ENCODE measurements at places on chromosomes 3 and 15.

DNA sequence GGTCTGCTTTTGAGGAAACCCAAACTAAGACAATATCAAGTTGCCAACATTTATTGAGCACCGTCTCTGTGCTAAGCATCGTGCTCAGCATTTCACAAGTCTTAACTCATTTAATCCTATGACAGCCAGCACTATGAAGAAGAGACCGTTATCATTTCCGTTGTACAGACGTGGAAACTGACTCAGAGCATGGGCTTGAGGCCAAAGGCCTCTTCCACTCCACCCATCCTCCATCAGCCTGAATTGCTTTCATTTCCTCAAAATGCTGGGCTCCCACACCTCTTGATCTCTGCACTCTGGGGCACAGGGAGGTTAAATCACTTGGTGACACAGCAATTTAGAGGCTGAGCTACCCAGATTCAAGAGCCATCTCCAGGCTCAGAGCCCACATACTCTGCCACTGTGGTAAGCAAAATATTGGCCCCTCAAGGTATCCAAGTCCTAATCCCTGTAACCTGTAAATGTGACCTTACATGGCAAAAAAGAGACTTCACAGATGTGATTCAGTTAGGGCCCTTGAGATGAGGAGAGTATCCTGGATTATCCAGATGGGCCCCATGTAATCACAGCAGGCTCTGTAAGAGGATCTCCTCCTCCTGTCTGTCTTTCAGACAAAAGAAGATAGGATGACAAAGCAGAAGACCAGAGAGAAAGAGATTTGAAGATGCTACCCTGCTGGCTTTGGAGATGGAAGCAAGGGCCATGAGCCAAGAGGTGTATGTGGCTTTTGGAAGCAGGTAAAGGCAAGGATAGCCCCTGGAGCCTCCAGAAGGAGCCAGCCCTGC lies 24.3 kb upstream of the FLNB start:
- peak; percentile 53 for DNase-seq

- no peak for DNase-seq
Measured at GRCh38 chr15:74300057-74300795, 64.1 kb downstream of the CCDC33 start.

GRCh38 chr3:125078951-125079674 lies 23.3 kb upstream of the HEG1 start:
- no peak for DNase-seq

- no peak for DNase-seq
Measured at GRCh38 chr3:129100274-129100673, 21.3 kb downstream of the RAB43 start.

GRCh38 chr3:105938101-105938500 lies 69.3 kb upstream of the CBLB start:
- DNase-seq = peak; percentile 21

- DNase-seq = no peak
Measured at GRCh38 chr15:84725001-84725491, 9.1 kb upstream of the SEC11A start.

GRCh38 chr3:7658294-7658693 lies 797.4 kb downstream of the GRM7 start:
- DNase-seq = no peak

DNA sequence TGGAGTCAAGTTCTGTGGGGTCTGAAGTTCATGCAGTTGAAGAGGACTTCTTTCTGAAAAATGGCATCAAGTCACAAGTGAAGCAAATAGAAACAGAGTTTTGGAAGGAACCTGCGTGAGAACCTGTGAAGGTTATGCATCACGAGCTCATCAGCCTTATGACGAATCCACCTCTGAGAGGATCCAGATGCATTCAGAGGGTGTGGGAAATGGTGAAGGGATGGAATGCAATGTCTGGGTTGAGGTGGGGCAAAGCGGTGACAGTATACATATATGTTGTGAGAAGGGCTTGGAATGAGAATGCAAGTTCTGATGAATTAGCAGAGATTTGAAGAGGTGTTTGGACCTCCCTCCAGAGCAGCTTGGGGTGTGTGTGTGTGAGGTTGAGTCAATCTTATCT lies 382.1 kb upstream of the TBL1XR1 start:
- no peak for DNase-seq

DNA sequence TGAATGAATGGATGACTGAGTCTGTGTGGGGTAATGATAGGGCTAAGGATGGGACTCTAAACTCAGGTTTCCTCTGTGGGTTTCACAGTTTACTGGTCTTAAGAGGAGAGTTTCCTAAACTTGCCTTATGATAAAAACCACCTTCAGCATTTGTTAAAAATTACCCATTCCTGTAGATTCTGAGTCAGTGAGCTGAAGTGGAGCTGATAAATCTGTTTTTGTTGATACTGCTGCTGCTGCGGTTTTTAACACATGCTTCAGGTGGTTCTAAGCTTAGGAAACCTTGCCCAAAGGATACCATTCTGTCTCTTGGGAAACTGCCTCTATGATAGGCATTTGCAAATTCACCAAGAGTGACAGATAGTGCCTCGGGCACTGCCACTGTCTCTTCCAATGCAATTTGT lies 52.6 kb downstream of the MECOM start:
- DNase-seq = no peak

- peak; percentile 16 for DNase-seq
Measured at GRCh38 chr3:16372362-16373292, 107.6 kb downstream of the OXNAD1 start.

DNA sequence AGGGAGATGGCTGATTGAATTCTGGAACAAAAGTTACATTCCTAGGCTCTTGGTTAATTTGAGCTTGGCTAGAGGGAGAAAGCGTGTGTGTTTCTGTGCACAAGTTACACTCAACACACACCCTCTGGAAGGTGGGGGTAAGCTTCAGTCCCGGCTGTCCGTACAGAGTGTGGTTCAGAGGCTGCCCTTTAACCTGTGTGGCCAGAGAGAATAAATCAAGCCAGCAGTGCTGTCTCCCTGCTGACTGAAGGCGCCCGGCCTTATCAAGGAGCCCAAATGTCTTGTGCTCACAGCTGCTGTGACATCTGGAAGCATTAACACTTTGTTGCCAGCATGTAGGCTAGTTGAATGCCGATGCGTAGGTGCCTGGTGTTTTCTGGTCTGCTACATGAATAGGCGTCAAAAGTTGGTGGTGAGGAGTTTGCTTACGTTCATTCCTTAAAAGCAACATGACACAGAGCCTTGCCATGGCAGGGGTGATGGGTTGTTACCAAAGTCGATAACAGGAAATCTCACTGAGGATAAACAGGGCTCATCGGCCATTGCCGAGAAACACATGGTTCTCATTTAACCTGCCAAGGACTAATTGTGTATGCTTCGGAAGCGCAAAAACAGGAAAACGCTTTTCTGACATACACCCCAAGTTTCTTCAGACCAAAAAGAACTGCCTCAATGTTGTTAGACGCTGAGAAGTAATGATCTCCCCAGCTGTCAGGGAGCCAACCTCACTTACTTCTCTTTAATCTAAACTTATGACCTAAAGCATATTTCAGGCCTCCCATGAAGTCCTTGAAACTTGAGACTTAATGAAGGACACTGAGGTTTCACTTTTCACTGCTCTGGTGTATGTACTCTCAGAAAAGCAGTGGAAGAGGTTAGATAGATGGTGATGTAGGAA lies 95.8 kb upstream of the CTDSPL start:
- DNase-seq = no peak

GRCh38 chr3:115004201-115005140 lies 142.6 kb downstream of the ZBTB20 start:
- no peak for DNase-seq

GRCh38 chr3:32018757-32019564 lies 37.4 kb downstream of the ZNF860 start:
- peak; percentile 39 for DNase-seq

DNA sequence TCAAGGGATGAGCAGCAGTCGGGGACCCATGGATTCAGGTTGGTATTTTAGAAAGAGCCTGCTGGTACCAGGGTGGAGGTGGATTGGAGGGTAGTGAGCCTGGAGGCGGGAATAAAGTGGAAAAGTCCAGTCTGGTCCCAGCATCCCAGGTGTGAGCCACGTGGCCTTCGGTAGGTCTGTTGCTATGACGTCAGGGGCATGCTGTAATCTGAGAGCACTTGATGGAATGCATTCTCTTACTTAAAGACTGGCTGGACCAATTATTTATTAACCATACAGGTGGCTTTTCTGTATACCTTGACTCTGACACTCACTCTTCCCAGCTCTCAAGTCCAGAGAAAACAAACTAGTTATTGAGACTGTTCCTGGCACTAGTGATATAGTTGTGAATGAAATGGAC lies 389.9 kb upstream of the RGMA start:
- no peak for DNase-seq

DNA sequence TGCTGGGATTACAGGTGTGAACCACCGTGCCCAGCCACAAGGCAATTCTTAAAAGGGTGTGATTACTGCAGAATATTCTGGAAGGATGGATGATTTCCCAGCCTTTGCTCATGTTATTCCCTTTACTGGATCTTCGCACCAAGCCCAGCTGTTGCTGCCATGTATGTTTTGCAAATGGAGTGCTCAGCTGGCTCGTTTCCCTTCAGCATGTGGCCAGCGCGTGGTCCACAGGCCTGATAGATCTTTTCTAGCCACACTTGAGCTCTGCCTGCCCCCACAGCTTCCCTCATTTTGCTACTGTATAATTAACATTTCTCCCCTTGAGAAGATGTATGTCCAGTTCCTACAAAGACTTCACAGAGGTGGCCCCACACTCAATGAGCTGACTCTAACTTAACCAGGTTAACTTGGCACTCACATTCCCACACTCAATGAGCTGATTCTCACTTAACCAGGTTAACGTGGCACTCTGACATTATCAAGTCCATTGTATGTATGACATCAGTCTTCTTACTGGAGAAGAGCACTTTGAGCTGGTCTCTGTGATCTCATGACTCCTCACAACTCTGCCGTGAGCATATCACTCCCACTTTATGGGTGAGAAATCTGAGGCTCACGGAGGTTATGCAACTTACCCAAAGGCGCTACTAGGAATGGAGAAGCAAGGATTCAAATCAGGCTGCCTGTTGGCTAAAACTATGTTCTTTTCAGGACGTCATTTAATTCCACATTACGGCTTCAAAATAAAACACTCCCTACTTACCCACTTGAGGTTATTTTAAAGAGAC lies 49.2 kb downstream of the TM4SF4 start:
- DNase-seq = no peak

- no peak for DNase-seq
Measured at GRCh38 chr3:88112289-88112688, 37.5 kb upstream of the C3orf38 start.

- peak; percentile 83 for DNase-seq
Measured at GRCh38 chr3:11059090-11059798, 66.7 kb downstream of the SLC6A1 start.

GRCh38 chr15:91870876-91871537 lies 17.5 kb downstream of the SLCO3A1 start:
- DNase-seq = no peak

DNA sequence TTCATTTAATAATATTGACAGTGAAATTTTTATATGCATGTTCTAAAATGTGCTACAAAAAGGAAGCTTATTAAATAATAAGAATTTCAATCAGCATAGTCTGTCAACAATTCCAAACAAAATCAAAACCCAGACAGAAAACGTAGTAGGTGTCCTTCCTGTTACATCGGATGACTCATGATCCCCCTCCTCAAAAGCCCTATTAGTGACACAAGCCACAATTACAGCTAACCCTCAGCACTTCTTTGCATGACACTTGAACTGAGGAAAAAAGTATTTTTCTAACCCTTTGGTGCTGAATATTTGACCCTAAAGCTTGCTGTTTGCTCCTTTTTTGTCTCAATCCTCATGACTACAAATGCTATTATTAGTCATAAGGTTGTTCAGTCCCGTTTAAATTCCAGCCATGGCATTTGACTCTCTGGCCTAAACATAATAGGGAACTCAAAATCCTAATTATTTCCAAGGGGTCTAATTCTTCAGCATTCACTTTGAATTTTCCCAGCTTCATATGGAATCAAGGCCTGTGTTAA lies 78.1 kb downstream of the COL8A1 start:
- DNase-seq = no peak

DNA sequence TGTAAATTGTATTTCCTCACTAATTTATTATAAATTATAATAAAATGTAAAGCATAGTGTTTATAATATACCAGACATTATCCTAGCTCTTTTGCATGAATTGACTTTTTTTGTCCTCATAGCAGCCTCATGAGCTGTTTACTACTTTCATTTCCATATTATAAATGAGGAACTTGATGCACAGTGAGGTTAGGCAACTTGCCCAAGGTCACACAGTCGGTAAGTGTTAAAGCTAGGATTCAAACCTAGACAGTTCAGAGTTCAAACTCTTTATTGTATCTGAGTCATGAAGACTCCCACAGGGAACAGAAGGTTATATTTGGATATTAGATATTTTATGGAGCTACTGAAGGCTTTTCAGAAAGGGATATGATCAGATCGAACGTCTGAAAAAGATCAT lies 322.2 kb upstream of the SATB1 start:
- no peak for DNase-seq

GRCh38 chr3:101819649-101820206 lies 29.6 kb upstream of the NFKBIZ start:
- DNase-seq = no peak

- no peak for DNase-seq
Measured at GRCh38 chr3:186421946-186422345, 59.9 kb upstream of the DGKG start.

GRCh38 chr3:99366663-99367429 lies 271.5 kb upstream of the COL8A1 start:
- no peak for DNase-seq

DNA sequence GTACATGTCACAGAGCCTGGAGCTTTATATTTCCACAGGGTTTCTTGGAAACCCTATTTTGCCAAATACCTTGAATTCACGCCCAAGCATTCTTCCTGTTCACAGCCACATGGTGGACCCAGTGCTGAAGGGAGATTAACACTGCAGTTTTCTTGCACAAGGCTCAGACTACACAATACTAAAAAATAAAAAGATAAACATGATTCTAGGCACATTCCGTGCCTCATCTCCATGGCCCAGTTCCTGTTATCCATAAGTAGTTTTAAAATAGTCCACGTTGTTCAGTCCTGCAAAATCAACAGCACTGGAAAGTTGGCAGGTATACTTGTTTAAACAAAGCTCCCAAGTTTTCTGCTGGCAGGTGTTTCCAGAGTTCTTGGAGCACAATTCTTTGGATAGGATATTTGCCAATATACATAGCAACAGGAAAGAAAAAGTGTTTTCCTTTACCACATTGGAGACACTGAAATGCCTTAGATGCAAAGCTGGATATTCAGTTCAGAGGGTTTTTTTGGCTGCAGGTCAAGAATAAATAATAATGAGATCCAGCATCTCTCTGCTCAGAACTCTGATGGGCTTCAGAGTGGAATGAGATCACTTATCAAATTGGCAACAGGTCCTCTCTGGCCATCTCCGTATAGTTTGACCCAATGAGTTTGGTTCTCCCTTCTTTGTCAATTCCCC lies 88.1 kb upstream of the TGFBR2 start:
- DNase-seq = no peak

- DNase-seq = no peak
Measured at GRCh38 chr3:59411694-59412093, 361.9 kb upstream of the CFAP20DC start.

DNA sequence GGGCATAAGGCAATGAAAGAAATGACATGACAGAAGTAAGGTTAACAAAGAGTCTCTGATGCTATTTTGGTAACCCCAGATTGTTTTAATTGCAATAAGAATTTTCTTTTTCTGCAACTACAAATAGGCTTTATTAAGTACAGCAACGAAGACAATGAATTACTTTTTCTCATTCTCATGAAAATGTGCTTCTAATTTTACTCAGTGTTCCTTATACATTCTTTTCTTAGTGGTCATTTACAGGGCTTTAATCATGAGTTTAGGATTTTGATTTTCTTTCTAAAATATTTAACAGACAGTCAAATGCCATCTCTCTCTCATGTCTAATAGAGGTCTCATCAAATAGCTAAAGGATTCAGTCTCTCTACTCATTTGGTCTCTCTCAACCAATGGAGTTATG lies 452.1 kb downstream of the RAP2B start:
- no peak for DNase-seq

GRCh38 chr3:52722491-52722890 lies 16.6 kb downstream of the SPCS1 start:
- DNase-seq = no peak

Data from hepatic stellate cell (primary cell).